ENCODE measurements at places on chromosomes 3 and 15.

DNA sequence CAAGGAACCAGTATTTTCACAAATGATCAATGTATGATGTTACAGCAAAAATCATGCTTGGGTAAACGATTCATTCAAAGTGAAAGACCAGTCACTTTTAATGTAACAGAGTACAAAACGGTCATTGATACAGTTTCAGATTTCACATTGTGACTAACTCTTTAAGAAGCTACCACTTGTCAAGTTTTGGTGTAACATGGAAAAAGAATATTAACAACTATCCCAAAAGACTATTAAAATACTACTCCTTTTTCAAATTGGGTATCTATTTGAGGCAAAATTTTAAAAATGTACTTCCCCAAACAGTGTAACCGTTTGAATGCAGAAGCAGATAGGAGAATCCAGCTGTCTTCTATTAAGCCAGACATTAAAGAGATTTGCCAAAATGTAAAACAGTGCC lies 31.7 kb downstream of the AKAP13 start:
- no peak for DNase-seq

- DNase-seq, result no peak
These were observed 56.3 kb downstream of the MAGEF1 start for GRCh38 chr3:184655597-184655996.

- no peak for DNase-seq
These were observed 31.0 kb downstream of the CCDC32 start for GRCh38 chr15:40533763-40534364.

DNA sequence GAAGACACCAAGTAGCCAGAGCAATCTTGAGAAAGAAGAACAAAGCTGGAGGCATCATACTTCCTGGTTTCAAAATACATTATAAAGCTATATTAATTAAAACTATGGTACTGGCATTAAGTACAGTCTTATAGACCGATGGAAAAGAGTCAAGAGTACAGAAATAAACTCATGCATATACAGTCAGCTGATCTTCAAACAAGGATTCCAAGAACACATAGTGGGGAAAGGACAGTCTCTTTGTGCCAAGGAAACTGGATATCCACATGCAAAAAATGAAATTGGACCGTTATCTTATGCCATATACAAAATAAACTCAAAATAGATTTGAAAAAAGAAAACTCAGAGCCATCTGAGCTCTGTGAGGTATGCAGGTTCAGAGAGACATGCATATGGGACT lies 57.4 kb downstream of the SERP1 start:
- no peak for DNase-seq

GRCh38 chr15:66831801-66832390 lies 129.9 kb downstream of the SMAD6 start:
- DNase-seq, result no peak

DNA sequence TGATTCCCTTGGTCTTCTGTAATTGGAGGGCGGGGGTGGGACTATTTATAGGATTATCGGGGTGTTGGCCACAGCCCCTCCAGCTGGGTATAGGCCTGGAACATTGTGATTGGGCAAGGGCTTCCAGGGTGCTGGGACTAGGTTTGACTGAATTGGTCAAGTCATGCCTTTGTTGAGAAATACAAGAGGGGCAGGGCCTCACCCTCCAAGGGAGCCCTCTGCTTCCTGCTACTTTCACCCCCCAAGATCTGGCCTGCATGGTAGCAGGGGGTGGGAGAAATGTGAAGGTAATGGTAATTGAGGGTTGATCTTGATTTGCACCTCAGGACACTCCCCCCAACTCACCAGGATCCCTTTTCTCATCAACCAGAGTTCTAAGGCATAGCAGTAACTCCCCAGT lies 25.2 kb downstream of the TRIM71 start:
- no peak for DNase-seq

DNA sequence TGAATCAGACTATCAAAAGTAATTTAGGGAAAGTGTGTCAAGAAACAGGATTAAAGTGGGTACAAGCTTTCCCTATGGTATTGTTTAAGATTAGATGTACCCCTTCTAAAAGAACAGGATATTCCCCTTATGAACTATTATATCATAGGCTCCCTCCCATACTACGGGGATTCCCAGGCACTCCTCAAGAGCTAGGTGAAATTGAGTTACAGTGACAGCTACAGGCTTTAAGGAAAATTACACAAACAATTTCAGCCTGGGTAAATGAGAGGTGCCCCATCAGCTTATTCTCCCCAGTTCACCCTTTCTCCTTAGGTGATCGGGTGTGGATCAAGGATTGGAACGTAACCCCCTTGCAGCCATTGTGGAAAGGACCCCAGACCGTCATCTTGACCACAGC lies 240.8 kb upstream of the CNTN6 start:
- no peak for DNase-seq

GRCh38 chr15:66161108-66161507 lies 92.4 kb downstream of the MEGF11 start:
- no peak for DNase-seq

DNA sequence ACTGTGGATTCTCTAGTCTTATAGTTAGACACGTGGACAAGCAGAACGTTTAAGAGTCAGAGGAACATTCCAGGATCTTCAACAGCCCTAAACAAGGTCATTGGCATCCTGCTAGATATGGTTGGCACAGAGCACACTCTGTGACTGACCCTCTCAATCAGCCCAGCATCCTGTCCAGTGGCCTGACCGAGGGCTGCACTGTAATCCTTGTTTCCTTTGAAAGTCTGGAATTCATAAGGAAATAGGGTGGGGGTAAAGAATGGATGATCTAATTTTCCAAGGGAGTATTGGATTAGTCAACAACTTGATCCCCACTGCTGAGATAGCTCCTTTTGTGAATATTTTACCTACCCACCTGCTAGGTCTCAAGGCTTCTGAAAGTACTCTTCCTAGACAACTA lies 94.5 kb upstream of the DLG1 start:
- DNase-seq, result no peak

DNA sequence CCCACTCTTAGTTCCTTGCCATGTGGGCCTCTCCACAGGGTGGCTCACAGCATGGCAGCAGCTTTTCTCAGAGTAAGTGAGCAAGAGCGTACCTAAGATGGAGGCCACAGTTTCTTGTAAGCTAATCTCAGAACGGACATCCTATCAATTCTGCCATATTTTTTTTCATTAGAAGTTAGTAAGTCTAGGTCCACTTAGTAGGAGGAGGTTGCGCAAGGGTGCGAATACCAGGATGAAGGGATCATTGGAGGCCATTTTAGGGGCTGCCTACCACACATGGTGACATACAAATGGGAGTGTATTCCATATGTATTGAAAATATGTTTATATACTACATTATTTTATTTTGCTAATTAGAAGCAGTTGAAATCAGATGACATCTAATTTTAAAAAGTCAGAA lies 31.5 kb downstream of the NR1D2 start:
- no peak for DNase-seq

DNA sequence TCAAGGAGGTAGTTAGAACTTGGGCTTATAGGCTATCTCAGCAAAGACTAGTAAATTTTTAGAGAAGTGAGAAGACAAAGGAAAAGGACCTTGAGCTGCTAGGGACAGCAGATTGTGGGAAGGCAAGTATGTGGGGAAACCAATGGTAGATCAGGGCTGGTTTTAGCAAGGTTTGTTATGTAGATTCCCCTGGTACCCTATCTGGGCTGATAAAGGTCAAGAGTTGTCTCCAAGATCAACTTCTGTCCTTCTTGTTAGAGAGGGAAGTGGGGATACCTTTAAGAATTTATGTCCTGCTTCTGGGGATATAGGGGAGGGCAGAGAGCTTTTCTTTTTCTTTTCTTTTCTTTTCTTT lies 28.9 kb downstream of the KAT2B start:
- DNase-seq, result no peak

- no peak for DNase-seq
These were observed 88.1 kb downstream of the DHX30 start for GRCh38 chr3:47890828-47891612.

DNA sequence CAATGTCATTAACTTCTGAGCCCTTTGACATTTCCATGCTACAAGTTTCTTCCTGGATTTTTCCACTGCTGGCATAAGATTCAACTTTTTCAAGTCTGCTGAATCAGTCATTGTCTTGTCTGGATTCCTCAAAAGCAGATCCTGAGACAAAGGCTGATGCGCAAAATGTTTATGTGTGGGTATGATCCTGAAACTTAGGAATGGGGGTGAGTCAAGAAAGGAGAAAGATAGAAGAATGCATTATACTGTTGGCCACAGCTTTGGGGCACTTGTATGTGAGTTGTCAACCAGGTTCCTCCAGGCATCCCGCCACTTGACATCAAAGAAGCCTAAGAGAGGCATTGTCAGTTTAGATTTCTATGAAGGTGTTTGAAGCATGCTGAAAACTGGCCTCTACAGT lies 50.4 kb downstream of the FOXB1 start:
- no peak for DNase-seq

DNA sequence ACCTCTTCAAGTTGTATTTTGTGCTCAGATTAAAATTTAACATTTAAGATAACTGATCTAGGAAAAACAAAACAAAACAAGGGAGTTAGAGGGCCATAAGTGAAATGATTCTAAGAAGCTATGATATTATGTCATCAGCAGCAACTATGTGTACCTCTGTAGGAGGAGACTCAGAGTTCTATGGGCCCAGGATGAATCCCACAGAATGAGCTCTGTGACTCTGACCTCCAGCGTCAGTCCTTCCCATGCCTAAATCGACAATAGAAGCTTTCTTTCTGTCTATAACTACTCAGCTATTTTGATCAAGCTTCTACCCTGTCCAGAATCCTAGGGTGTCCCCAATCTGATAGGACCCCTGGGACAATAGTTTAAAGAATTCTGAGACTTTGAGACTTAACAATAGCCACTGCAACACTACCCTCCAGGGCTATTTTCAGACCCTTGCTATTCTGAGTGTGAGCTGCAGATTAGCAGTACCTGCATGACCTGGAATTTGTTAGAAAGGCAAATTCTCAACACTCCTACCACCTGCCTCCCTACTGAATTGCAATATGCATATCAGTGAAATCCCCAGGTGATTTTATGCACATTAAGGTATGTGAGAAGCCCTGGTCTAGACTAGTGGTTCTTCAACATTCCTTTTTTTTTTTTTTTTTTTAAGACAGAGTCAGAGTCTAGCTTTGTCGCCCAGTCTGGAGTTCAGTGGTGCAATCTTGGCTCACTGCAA lies 66.7 kb downstream of the ARHGAP31 start:
- no peak for DNase-seq

DNA sequence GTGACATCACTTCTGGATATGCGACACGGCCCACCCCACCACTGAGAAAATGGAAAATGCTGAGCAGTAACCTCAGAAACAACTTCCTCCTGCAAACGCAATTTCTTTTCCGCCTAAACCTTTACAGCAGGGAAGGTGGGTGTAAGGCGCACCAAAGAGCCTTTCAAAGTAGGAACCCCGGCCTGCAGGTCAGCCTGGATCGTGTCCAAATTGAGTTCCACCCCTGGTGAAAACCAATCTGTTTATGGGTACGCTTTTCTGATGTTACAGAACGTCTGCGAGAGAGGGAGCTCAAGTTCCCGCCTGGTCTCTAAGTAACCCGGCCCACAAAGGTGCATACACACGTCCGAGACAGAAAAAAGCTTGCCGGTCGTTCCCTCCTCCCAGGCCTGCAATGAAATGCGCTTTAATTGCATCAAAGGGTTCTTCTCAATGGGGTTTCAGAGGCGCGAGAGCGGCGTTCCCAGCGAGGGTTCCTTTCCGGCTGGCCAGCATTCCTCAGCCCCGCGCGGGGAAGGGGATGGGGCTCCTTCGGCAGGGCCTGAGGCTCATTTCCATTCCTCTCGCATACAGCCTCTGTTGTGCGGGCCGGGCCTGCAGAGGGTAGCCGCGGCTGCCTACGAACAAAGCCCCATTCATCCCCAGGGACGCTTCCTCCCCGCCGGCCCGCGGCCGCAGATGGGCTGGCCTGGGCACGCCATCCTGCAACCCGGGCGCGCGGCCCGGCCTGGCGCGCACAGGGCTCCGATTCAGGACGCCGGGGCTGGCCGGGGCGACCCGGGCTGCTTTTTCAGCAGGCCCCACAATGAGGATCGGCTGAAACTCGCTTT lies 138.1 kb downstream of the TMCO5A start:
- no peak for DNase-seq

DNA sequence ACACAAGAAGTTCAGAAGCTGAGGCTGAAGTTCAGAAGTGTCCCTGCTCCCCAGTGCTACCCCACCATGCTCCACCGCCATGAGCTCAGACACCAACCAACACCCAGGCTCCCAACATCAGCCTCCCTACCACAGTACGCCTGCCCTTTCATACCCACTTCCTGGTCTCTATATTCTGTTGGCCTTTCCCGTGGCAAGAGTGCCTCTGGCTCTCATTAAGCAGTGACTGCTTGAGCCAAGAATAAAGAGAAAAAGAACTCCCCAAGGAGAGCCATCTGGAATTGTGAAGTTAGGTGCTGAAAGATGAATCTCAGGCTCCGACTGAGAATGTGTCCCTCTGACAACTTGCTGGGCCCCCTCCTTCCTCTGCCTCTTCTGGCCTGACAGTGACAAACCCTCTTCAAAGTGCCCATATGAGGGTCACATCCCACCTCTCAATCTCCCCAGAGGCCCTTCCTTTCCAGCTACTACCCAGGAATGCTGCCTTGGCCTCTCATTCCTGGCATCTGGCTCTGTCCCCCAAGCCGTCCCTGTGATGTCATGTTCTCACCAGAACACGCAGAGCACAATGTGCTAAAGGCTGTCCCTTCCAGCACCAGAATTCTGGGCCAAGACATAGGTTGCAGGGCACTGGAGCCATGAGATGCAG lies 306.8 kb downstream of the NTRK3 start:
- no peak for DNase-seq

GRCh38 chr3:129553719-129554118 lies 10.7 kb downstream of the H1-8 start:
- no peak for DNase-seq

GRCh38 chr3:51942603-51943450 lies 664 bp downstream of the PARP3 start:
- peak; percentile 57 for DNase-seq

GRCh38 chr3:16928386-16929132 lies 43.8 kb downstream of the PLCL2 start:
- no peak for DNase-seq

GRCh38 chr15:69781411-69782125 lies 316.1 kb downstream of the TLE3 start:
- DNase-seq, result no peak

All from stimulated activated CD4-positive, alpha-beta T cell treated with anti-CD3 and anti-CD28 coated beads, Interleukin-12 subunit alpha, Interleukin-12 subunit beta, amount 100 ng/mL, for 4 hours (primary cell).